Activated T-helper 1 cell treated with anti-CD3 and anti-CD28 coated beads, Interleukin-2, amount 50 U/mL, for 16 hours (primary cell): ENCODE measurements at places on chromosomes 1 and 21.

GRCh38 chr1:43711049-43711448 is 3.7 kb downstream of the ST3GAL3 start:
- no peak for DNase-seq

DNA sequence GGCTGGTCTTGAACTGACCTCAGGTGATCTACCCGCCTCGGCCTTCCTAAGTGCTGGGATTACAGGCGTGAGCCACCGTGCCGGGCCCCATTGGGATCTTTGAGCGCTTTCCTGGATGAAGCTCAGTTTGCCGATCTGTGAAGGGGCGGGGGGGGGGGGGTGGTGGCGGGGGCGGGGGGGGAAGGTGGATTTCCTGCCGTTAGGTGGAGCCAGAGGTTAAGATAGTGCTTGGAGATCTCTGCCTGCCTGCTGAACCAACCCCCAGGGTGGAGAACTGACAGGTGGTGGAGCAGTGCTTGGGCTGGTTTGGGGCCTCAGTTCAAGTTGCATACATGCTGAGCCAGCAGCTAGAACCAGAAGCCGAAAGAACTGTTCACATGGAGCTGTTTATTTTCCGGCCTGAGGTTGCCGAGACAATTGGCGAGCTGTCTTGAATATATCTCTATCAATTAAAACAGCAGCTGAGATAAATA is 1.7 kb downstream of the TMCC2 start:
- DNase-seq: peak; percentile 49

DNA sequence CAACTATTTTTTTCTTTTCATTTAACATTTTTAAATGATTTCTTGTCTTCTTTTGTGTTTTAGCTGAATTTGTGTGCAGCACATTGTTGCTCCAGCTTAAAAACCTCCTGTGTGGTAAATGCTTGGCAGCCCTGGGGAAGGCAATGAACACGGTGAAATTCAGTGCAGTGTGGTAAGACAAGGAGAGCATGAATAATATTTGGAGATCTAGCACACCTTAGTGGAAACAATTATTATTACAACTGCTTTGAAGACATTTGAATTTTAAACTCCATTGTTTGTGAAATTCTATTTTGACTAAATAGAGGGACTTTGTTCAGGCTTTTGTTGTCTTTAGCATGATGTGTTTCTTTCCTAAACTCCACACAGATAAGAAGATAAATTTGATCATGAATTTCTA is 242.6 kb upstream of the CXADR start:
- no peak for DNase-seq

- DNase-seq: no peak
These were observed 248.7 kb upstream of the CSF3R start for GRCh38 chr1:36731226-36732014.

DNA sequence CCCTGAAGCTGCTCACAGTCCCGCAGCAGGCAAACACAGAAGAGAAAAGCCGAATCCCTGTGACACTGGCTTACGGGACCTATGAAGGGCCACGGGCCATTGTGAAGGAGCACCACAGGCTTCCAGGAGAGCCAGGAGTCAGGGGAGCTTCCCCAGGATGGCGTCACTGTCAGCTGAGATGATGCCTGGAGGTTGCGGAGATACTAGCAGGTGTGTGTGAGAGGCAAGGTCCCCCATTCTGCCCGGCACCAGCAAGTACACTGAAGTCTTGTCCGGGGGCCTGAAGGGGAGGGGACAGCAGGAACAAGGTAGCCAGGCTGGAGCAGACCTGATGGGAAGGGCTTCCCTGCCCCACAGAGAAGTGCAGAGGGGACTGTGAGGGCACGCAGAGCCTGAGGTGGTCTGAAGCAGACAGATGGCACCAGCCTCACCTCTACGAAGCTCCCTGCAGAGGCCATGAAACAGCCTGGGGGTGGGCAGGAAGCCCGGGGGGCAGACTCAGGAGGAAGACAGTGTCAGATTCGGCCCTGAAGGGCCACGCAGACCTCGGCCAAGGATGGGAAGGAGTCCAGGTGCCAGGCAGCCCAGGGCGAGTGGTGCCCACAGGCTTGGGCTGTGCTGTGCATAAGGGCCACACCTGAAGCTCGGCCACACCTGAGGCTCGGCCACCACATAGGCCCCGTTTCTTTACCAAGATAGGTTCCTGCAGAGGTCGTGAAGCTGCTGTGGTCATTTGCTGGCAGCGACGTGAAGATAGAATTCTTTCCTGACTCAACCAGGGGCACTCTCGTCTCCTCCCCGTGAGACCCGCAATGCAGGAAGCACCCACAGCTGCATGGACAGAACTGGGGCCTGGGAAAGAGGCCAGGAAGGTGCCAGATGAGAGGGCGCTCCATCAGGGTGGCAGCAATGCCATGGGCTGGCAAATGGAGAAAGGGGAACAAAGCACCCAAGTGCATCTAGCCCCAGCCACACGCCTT is 10.1 kb downstream of the TCP10L start:
- no peak for DNase-seq

DNA sequence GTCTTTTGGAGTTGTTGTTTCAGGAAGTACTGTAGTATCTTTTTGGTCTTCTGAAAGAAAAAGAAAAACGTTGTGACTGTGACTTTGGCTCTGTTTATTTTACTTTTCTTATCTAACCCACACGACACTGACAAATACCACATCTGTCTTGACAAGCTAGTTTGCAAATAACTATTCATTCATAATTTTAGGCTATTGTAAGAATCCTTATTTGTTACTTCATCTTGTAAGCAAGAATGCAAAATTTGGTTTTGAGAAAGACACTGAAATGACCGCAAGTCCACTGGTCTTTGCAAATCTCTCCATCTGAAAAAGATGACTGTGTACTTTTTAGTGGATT is 12.7 kb downstream of the TGFB2 start:
- DNase-seq: no peak

- no peak for DNase-seq
These were observed 18.7 kb downstream of the SMAP2 start for GRCh38 chr1:40392221-40392620.

DNA sequence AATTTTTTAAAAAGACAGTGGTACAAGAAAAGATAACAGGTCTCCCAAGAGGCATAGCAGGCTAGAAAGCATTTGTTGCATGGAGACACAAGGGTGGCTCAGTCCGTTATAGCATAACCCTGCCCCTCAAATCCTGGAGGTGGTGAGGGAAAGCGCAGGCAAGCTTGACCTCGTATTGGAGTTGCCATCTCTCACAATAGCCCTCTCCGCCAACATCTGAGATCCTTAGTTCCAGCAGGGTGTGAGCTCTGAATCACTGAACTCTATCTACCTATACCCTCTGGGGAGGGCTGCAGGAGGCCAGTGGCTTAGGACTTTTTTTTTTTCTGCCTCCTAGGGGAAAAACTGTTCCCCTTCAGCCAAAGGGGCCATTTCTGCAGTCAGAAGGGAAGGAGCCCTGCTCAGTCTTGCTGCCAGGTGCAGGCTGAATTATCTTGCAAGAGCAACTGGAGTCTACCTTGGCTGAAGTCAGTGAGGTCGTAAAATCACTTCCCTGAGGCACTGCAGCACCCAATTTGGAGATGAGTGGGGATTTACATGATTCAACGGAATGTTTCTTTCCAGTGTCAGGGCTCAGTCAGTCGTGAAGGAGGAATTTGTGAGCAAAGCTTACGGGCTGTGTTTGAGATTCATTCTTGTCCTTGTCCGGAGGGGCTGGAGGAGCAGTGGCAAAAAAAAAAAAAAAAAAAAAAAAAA is 17.2 kb upstream of the C8A start:
- DNase-seq: no peak

GRCh38 chr1:25068829-25069228 is 138.8 kb upstream of the RUNX3 start:
- no peak for DNase-seq

DNA sequence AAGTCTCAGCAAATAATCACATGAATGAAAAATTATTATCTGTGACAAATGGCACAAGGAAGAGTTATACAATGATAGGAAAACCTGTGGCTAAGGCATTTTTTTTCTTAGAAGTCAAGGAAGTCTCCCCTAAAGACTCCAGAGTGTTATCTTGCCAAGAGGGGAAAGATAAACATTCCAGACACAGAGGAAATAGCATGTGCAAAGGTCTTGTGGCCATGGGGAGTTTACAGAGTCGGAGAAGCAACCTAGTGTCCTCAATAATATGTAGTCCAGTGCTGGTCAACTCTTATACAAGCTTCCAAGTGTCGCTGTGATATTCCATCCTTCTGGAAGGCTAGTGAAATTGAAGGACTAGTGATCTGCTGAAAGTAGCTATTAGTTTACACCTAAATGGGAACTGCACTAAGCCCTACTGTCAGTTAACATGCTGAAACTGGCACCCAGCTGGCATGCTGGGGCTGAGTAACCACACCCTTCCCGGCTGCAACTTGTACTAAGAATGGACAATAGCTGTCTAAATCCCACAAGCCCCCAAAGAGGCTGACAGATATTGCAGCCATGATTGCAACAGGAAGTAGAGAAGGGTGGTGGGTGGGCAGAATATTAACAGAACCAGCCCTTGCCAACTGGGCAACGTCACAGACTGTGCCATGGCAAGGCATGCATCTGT is 11.5 kb upstream of the ATP1B1 start:
- no peak for DNase-seq

GRCh38 chr1:58391056-58391455 is 155.5 kb downstream of the OMA1 start:
- DNase-seq: no peak

- no peak for DNase-seq
These were observed 19.3 kb upstream of the TBX19 start for GRCh38 chr1:168261390-168261789.

- no peak for DNase-seq
These were observed 4.9 kb downstream of the SFT2D2 start for GRCh38 chr1:168230709-168231108.

DNA sequence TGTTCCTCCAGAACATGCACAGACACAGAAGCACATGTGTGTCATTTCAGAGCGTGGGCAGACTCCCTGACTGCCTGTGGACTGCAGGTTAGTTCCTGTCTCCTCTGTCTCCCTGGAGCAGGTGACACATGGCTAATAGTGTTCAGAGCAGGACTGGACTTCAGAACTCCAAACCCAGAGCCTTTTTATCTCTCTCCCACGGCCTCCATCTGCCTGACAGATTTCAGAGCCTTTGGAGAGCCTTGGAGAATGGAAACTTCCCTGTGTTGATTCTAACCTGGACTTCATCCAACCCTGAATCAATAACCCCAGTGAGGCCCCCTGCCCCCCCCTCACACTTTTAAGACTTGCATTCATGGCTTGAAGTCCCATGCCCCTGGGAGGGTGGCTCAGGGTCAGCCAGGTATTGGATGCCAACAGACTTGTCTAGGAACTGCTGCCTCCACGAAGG is 44.4 kb downstream of the C1orf198 start:
- DNase-seq: no peak

DNA sequence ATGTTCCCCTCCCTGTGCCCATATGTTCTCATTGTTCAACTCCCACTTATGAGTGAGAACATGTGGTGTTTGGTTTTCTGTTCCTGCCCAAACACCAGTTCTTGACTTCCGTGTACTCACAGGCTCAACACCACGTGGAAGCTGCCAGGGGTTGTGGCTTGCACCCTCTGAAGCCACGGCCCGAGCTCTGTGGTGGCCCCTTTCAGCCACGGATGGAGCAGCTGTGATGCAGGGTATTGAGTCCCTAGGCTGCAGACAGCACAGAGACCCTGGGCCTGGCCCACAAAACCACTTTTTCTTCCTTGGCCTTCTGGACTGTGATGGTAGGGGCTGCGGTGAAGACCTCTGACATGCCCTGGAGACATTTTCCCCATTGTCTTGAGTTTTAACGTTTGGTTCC is 111.6 kb downstream of the SYT14 start:
- DNase-seq: no peak

- DNase-seq: no peak
These were observed 9.4 kb upstream of the BARHL2 start for GRCh38 chr1:90726425-90726985.

DNA sequence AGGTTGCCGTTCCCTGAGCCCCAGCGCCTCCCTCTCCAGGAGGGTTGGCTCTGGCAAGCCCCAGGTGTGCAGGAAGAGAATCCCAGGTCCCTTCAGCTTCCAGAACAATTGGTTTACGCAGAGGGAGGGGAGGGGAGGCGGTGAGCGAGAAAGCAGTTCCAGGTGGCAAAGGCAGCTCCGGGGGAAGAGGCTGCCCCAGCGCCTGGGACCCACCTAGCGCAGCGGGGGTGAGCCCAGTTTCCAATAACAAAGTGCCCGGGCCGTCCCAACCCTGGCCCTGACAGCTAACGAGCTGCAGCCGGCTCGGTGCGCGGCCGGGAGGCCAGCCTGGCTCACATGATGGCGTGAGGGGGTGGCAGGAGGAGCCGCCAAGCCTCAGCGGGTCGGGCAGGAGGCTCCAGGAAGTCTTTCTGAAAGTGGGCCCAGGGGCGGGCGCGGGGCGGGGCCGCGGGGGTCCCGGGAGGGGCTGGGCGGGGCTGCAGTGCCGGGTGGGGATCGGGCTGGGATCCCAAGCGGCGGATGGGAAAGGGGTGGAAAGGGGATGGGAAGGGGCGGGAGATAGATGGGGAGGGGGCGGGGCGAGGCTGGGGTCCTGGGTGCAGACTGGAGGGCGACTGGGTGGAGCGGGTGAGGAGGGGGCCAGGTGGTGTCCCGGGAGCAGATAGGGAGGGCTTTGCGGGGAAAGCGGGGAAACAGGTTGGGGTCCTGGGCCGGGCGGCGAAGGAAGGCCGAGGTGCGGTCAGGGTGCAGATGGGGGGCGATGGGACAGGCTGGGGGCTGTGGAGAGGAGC is 22.8 kb downstream of the DHRS3 start:
- DNase-seq: no peak

- no peak for DNase-seq
These were observed 3.5 kb downstream of the RO60 start for GRCh38 chr1:193062698-193063463.

DNA sequence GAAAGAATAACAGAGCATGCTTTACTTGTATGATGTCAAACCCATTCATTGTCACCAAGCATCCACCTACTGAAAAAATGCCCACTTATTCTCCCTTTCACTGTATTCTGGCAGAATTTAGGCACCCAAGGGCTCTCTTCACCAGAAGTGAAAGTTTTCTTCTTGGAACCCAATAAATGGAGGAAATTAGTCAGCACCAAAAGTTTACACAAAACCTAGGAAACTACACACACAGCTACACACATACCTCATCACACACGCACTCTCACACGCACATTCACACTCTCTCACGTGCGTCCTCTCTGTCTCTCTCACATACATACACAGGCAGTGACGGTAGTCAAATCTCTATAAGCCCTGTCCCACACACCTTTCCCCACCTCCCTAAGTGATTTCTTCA is 37.6 kb downstream of the MCOLN2 start:
- DNase-seq: no peak

DNA sequence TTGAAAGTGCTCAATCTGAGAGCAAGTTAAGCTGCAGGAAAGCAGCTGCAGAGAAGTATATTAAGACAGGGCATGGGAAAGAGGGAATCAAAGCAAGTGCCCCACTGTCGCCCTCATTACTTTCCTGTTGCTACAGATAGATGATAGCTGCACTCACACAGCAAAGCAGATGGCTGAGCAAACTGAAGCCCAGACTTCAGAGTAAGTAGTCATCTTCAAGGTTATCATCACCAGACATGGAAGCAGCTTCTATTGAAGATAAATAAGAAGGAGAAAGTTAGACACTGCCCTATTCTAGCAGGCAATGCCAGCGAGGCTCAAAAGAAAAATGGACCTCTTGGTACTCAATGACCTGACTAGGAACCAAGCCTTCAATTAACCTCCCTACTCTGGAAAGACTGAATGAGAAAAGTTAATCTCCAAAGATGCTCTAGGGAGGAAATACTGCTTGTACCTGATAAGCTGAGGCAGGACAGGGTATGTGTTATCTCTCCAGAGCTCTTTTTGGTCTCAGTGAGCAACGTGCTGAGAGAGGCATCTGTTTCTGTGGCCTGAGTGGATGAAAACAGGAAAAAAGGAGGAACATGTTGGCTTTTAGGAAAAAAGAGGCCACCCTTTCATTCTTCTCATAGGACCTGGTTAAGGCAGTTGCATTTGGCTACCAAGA is 11.1 kb upstream of the MRPL9 start:
- no peak for DNase-seq

- no peak for DNase-seq
These were observed 338 bp upstream of the TOR1AIP1 start for GRCh38 chr1:179881642-179882252.
